ENCODE measurements at places on chromosomes 16 and 17. TPM values are rescaled to one million over a fixed set of nuclear protein-coding genes. Genes with fewer than 3 reads are reported as not detected.

The HS3ST2 gene
- polyA plus RNA-seq: 0.31 TPM

The RAB26 gene
- polyA plus RNA-seq: 15.1 TPM

The CLEC18B gene
- polyA plus RNA-seq: 2.6 TPM

GRCh38 chr16:89536886-89537548 lies 23.5 kb upstream of the RPL13 start:
- no peaks in the 10 kb centered on the region for H3K27me3 ChIP-seq
- no peak overlapping the region for H3K4me3 ChIP-seq
- no peak for DNase-seq
- H3K27ac ChIP-seq: no peak overlapping the region

DNA sequence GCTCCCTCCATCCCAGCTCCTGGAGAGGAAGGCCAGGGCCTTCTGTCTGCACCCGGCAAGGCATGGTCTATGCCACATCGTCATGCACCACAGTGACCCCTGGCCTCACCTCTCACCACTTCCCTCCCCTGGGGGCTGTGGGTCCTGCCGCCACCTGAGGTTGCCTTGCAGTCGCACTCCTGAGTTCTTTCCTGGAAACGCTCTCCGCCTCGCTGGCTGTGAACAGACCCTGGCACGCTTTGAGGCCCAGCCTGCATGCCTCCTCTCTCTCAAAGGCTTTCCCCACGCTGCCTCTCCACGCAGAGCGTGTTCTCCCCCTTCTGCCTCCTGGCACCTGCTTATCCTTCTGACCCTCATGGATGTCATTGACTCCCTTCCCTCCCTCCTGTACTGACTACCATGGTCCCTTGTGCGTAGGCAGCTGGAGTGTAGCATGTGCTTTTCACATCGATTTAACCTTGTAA lies 45.4 kb downstream of the SEC14L1 start:
- no peak for DNase-seq
- peaks cover 7% of the 10 kb centered on the region for H3K36me3 ChIP-seq
- H3K4me3 ChIP-seq: no peak overlapping the region
- H3K4me1 ChIP-seq: peaks cover 87% of the 10 kb centered on the region
- H3K27ac ChIP-seq: peak overlapping the region; percentile 13

DNA sequence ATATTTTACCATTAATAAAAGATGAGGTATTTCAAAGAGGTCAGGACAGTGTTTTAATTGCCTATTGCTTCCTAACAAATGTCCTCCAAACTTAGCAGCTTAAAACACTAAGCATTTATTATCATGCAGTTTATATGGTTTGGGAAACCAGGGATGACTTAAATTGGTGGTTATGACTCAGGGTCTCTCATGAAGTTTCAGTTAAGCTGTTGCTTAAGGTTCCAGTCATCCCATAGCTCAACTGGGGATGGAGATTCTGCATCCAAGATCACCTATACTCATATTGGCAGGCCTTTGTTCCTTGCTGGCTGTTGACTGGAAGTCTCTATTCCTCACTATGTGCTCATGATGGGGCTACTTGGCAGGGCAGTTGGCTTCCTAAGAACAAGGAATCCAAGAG lies 1329.9 kb upstream of the GOT2 start:
- DNase-seq: no peak
- H3K36me3 ChIP-seq: no peaks in the 10 kb centered on the region
- no peak overlapping the region for H3K4me3 ChIP-seq
- H3K27me3 ChIP-seq: no peaks in the 10 kb centered on the region
- no peaks in the 10 kb centered on the region for H3K4me1 ChIP-seq

DNA sequence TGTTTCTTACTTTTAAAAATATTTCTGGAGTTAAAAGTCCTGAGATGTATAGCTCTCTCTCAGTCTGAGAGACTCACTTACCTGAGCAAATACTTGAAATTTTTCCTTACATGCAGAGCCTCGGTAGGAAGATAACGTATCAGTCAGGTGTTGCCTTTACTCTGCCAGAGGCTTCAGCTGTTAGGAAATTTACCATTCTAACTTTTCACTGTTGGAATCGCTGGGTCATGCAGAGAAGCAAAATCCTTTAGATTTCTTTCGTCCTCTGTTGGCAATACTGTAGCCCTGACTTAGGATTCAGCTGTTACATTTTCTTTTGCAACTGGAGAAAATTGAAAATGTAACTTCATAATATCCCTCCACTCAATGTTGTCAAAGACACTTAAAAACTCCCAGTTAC lies 20.0 kb upstream of the KCNJ16 start:
- DNase-seq: peak; percentile 35
- peaks cover 10% of the 10 kb centered on the region for H3K4me1 ChIP-seq
